ENCODE measurements at places on chromosomes 5 and 9.

DNA sequence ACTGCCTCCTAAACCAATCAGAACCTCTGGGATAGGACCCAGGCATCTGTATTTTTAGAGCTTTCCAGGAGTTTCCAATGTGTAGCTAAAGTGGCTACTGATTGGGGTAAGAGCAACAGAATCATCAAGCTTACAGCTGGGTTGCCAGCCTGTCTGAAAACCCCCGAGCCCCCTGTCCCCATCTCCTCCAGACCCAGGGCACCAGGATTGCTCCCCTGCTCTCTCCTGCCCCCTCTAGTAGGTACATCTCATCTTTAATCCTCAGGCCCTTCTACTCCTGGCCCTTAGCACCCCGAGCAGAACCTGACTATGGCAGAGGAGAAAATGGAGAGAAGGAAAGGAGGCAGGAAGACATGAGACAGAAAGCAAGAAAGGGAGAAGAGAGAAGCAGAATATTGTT is 204.9 kb downstream of the GABBR2 start:
- DNase-seq: no peak

DNA sequence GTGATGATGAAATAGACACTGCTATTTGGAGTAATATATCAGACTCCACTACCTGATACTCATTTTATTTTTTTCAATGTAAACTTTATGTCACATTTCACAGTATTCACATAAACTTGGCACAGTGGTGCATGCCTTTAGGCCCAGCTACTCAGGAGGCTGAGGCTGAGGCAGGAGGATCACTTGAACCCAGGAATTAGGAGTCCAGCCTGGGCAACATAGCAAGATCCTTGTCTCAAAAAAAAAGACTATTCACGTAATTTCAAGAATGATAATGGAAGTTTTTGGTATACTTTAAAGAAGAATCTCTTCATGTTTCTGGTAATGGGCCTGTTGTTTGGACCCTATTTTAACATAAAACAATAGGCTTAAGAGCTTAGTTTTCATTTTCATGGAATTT is 47.4 kb downstream of the SLC25A51 start:
- no peak for DNase-seq

GRCh38 chr5:133421394-133421793 is 190.9 kb downstream of the FSTL4 start:
- no peak for DNase-seq

DNA sequence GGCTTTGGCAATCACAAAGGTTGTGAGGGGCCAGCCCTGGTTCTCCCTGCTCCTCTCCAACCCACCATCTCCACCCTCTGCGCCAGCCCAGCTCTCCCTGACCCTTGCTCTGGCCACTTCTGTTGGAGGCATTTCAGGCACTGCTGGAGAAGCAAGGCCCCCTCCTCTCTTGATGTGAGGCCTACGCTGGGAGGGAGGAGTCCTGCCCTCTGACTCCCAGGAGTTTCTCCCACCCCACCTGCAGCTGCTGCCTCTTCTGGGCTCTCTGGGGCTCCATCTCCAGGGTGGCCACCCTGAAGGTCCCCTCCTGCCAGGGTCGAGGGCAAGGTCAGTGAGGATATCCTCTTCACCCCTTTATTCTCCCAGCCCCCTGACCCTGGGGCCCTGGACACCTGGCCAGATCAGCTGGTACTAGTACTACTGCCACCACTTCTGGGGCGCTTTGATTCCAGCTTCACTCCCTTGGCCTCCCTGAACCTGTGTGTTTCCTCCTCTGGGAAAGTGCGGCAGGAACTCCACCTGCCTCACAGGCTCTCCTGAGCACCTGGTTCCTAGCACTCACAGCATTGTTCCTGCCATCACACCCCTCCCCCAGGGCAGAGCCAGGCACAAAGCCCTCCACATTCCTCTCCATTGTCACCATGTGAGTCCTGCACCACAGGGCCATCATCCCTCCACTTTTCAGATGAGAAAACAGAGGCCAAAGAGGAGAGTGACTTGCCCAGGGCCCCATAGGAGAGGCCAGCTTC is 23.8 kb upstream of the TDRD7 start:
- DNase-seq: no peak

- DNase-seq: no peak
These were observed 234.5 kb upstream of the MAP3K1 start for GRCh38 chr5:56580864-56581263.

DNA sequence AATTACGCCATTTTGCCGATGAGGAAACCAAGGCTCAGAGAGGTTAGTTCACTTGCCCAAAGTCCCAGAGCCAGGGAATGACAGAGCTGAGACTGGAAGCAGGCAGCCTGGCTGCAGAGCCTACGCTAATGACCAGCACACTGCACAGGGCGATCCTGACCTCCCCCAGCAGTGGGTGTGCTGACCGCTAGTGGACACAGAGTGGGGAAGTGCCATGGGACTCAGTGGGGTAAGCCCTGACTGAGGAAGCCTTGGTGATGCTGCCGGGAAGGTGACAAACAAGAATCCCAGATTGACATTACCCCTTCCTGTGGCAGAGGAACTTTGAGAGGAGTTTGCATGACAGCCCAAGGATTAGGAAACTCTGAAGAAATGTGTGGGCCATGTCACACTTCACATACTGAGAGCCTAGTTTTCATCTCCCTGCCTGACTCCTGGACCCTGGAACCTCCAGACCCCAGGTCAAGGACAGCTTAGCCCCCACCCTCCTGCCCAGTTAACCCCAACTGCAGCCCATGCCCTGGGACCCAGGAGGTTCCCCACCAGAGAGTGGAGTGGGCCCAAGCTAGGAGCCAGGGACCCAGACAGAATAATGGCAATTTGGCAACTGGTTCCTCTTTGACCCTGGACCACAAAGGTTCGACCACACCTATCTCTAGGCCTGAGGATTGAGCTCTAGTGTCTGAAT is 19.7 kb upstream of the CSF1R start:
- DNase-seq: no peak

- DNase-seq: no peak
These were observed 12.9 kb downstream of the HAND1 start for GRCh38 chr5:154465169-154465568.

DNA sequence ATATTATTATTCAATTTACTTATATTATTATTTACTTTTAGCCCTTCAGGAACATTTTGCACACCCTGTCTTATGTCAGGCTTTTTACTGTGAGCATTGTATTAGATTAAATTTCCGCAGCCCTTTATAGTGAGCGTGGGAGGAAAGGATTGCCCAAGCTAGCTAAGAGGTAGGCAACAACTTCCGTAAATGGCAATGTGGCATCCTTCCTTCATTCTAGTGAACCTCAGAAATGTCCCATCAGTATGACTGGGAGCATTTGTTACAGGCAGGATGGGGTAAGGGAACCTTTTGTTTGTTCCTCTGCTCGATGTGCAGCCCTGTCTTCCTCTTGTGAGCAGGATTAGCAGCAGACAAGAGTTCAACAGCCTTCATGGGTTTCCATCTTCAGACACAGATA is 6.2 kb upstream of the CD180 start:
- no peak for DNase-seq

GRCh38 chr9:35203528-35203927 is 41.7 kb downstream of the UNC13B start:
- no peak for DNase-seq

DNA sequence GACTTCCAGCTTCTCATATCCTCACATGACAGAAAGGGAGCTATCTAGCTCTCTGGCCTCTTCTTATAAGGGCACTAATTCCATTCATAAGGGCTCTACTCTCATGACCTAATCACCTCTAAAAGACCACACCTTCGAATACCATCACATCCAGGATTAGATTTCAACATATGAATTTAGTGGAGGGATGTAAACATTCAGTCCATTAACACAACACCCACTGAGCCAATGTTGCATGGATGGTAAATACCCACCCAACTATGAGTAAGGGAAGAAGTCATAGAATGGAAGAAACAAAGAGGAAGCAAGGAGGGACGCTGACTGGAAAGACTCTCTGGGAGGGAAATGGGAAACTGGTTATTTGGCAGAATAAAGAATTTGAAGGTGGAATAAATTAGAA is 112.6 kb upstream of the CCDC112 start:
- DNase-seq: no peak

- DNase-seq: no peak
These were observed 259.7 kb upstream of the ZNF608 start for GRCh38 chr5:125006011-125006685.

- no peak for DNase-seq
These were observed 103.9 kb downstream of the LHFPL2 start for GRCh38 chr5:78544561-78545201.

- DNase-seq: no peak
These were observed 178.8 kb downstream of the SPOCK1 start for GRCh38 chr5:137320056-137321045.

GRCh38 chr5:146005264-146005663 is 68.9 kb downstream of the SH3RF2 start:
- DNase-seq: no peak

GRCh38 chr5:120988941-120989340 is 524.8 kb downstream of the PRR16 start:
- no peak for DNase-seq

- no peak for DNase-seq
These were observed 162.9 kb downstream of the NXNL2 start for GRCh38 chr9:88697764-88698432.

- DNase-seq: no peak
These were observed 79.6 kb downstream of the ANXA2R start for GRCh38 chr5:42960506-42960905.

DNA sequence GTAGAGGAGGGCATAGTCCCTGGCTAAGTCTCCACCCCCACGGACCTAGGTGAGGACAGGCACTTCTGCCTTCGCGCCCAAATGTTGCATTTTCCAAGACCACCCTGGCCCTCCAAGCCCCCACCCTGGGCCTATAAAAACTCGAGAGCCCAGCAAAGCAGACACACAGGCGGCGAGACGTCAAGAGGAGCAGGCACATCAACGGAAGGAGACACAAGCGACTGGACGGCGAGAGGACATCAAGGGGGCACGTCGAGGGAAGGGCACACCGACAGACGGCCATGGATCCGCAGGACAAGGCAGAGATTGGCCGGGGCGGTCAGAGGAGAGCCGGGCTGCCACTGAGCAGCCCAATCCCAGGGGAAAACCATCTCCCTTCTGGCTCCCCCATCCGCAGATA is 348.0 kb downstream of the MTRR start:
- DNase-seq: no peak

DNA sequence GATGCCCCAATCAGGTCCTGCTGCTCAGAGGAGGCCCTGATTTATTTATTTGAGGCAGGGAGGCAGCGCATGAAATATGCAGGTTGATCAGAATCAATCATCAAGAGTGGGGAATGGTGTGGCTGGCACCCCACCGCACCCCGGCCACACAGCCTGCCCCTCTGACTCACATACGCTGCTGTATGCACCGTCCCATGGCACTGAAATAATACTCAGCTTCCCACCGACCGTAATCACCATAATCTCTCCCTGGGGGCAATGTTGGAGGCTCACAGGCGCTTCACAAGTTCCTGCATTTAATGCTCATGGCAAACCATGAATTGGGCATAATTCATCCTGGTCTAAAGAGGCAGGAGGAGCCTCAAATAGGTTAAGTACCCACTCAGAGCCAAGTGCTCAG is 141.2 kb upstream of the TBC1D2 start:
- DNase-seq: no peak

DNA sequence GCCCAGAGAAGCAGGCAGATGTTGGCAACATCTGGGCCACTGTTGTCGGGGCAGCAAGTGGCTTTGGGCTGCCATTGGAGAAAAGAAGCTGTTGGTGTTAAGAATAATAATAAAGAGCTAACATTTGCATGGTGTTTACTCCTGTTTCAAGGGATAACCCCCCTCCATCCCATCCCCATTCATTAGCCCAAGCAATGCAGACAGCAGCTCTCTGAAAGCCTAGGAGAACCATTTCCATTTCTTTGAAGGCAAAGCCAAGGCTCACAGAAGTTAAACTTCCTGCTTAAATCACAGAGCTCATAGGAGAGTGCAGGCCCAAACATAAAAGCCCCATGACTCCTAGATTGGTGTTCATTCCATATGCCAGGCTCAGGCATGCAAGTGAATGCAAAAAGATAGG is 175.4 kb downstream of the ASTN2 start:
- no peak for DNase-seq

DNA sequence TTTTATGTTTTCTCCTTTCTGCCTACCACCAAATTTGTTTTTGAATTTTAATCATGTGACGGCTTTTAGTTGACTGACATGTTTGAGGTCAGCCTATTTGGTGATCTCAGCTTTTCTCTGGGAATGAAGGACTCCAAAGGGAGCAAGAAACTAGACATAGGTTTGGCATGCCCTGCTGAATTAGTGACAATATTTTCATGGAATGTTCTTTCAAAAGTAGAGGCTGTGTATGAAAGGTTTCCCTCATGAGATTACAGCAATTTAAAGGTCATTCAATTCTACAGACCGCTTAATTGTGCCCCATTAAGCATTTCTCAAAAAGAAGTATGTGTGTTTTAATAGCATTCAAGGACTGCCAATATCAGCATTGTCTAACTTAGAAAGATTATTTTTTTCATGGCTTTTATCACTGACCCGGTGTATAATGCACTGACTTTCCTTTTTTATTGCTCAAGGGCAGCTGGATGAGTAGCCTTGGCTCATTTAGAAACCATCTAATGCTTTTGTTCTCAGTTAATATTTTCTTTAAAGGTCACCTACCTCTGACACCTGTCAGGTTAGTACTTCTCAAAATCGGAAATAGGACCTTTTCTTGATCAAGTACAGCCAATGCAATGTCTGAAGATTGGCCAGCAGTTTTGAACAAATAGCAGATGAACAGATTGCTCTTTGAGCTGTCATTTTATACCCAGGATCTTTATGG is 8.1 kb upstream of the MLLT3 start:
- no peak for DNase-seq

GRCh38 chr9:23820451-23821374 is 5.3 kb downstream of the ELAVL2 start:
- no peak for DNase-seq

GRCh38 chr9:97703437-97704344 is 6.6 kb upstream of the XPA start:
- no peak for DNase-seq

- DNase-seq: no peak
These were observed 643 bp downstream of the PLEKHG4B start for GRCh38 chr5:92401-93220.

DNA sequence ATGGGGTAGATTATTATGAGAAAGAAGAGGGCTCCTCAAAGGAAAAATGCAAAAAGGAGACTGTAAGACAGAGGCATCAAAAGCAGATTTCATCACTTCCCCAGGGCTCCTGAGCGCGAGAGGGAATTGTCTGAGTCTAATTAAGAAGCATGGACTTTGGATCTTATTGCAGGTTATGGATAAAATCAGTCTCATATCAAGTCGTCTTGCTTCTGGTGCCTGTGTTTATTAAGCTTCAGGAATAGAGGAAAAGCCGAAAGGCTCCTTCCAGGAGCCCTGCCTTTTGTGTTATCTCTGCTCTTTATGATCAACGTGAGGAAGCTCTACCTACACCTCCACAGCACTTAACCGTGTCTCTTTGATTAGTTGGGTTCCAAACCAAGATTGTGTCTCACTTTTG is 25.0 kb upstream of the SEMA5A start:
- no peak for DNase-seq

- DNase-seq: no peak
These were observed 417.0 kb downstream of the ARHGEF28 start for GRCh38 chr5:74042959-74043358.

Data from activated CD8-positive, alpha-beta memory T cell treated with anti-CD3 and anti-CD28 coated beads for 1 hour (primary cell).